Suprapubic skin (tissue), 4 donors: ENCODE measurements at places on chromosomes 5 and 9.

DNA sequence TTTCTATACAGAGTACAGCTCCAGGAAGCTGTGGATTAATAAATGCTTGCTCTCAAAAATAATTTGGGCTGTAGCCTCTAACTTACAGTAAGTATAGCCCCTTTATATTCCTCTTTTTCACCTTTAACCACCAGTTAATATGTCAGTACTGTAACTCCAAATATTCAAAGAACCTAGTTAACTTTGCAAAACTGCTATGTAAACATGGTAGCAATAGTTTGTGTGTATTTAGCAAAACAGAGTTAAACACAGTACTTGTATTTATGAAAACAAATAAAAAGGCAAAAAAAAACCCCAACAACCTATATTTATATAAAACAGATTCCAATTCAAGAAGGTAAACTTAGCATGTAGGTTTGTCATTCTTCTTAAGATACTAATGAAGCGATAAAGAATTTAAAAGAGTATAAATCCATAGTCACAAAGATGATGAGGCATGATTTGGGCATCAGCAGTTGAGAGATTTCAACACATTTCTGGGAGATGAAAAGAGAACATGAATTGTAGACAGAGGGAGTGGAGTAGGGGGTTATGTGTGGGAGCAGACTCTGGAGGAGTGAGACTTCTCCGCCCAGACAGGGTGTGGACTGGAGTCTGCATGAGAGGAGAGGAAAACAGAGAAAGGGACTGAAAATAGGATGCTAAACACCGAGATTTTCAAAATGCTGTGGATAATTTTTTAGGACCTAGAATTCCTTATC lies 47.0 kb upstream of the F2RL1 start:
- no peak for DNase-seq

GRCh38 chr9:105328872-105329718 lies 84.6 kb downstream of the SLC44A1 start:
- DNase-seq = peak; percentile 63

- DNase-seq = no peak
These were observed 128.4 kb upstream of the ADRA1B start for GRCh38 chr5:159787837-159788236.

GRCh38 chr5:123371575-123372179 lies 51.5 kb downstream of the CEP120 start:
- DNase-seq = no peak

DNA sequence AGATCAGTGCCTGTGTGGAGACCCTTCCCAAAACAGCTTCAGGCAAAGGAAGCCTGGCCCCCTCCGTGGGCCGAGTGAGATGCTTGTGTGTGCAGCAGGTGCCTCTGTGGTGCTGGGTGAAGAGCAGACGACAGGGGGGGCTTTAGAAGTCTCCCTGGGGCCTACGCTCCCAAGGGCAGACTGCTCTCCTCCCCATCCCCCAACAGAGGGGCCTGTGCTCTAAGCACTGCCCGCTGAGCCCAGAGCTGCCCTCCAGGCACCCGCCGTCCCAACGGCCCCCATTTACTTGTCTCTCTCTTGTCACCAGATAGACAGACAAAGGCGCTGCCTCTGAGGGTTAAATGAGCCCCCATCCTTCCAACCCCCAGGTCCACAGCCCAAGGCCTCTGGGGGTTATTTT lies 2.7 kb upstream of the LHX3 start:
- DNase-seq = no peak

GRCh38 chr5:74296685-74297408 lies 343.7 kb downstream of the ENC1 start:
- no peak for DNase-seq

- no peak for DNase-seq
These were observed 48.7 kb downstream of the TIMD4 start for GRCh38 chr5:156914371-156914737.

DNA sequence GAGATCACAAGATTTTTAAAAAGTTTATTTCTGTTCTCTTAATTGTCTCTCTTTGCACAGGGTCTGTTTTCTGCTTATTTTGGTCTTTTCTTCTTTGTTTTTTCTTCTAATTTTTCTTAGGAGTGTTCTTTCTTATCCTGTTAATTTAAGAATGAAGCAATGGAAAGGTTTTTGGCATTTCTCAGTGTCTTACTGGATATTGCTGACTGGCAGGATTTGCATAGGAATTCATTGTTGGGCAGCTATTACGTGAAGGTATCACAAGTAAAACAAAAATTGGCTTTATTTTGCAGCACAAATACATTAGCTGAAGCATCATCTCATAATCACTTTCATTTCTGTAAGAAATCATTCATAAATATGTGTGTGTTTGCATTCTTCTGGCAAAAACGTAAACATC lies 566.9 kb upstream of the CDH6 start:
- DNase-seq = no peak

DNA sequence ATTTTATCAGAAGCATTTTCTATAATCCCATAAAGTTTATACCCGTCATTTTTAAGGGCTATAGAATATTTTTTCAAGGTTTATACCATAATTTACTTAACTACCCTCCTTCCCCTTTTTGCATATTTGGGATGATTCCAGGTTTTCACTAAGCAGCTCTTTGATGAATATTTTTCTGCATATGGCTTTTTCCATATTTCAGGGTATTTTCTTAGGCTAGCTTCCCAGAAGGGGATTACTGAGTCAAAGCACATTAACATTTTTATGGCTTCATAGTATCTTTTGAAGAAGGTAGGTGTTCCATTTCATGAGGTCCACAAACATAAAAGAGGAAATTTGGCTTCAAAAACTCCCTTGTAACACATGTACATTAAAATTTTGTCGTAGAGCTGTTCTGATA lies 14.6 kb upstream of the COL15A1 start:
- no peak for DNase-seq

DNA sequence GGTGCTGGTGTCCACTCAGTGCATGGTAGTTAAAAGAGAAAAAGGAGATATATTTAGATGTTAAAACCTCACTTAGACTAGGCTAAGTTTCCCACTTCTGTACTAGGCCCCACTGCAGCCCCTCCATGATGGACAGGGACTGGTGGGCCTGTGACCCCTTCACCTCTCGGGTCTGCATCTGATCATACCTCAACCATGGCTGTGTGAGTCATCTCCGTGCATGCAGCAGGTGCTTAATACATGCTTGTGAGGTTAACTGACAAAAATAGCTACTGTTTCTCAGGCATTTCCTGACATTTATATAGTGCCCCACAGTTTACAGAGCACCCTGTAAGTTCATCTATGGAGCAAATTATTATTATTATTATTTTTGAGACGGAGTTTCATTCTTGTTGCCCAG lies 8.4 kb upstream of the URM1 start:
- DNase-seq = no peak

DNA sequence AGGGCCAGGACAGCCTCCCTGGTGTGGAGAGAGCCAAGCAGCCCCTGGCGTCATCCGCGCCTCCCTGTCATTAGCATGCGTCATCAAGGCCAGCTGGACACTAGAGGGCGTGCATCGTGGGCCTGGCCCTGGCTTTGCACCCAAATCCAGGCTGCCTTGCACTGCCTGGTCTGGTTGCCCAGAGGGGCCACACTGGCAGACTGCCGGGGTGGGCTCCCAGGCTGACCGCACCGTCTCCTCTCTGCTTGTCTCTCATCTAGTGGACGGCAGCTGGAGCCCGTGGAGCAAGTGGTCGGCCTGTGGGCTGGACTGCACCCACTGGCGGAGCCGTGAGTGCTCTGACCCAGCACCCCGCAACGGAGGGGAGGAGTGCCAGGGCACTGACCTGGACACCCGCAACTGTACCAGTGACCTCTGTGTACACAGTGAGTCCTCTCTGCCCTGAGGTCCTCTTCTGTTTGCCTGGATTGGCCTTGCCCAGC lies 29.0 kb downstream of the HK3 start:
- DNase-seq = no peak

DNA sequence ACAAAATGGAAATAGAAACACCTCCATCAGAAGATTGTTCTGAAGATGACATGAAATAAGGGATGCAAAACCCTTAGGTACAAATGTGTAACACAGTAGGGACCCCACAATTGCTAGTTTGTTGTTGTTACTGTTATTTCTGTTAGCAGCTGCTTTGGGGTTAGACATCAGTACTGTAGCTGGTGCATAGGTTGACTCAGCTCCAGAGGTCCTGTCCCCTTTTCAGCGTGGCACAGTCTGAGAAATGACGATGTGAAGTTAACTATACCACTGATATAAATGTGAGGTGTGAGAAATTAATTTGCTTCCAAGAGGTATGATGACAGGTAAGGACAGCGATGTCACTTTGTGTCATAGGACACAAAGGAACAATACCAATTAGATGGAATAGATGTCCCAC lies 384.6 kb upstream of the KLF4 start:
- DNase-seq = no peak

DNA sequence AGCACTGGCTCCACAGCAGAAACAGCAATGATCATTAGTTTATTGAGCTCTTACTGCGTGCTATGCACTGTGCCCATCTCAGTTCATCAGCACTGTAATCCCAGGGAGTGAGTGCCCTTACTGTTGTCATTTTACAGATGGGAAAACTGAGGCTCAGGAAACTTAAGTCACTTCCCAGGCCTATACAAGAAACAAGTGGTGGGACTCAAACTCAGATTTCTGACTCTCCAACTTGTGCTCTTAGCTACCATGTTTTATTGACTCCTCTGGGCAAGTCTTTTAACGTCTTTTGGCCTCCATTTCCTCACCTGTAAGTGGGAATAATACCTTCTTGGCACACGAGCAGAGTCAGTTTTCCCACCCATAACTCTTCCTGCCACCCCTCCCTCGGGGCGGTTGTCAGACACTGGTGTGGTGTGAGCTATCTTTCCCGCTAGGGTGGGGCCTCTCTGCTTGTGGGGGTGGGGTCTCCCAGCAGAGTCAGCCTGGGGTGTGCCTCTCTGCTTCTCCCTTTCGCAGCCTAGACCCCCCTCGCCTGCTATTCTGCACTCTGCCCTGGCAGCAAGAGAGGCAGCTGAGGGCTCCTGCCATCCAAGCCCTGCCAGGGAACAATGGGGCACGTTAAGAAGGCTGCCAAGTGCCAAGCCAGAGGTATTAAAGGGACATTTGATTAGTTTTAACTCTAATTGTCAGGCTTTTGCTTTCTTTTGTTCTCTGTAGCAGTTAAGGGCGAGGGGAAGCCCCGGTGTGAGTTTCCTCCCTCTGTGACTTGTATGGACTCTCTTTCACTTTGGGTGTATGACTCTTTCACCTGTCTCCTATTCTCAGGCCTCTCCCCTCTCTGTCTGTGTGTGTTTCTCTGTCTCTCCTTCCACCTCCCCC lies 12.1 kb downstream of the GALNT10 start:
- no peak for DNase-seq

GRCh38 chr5:107389130-107389774 lies 281.5 kb downstream of the EFNA5 start:
- no peak for DNase-seq

DNA sequence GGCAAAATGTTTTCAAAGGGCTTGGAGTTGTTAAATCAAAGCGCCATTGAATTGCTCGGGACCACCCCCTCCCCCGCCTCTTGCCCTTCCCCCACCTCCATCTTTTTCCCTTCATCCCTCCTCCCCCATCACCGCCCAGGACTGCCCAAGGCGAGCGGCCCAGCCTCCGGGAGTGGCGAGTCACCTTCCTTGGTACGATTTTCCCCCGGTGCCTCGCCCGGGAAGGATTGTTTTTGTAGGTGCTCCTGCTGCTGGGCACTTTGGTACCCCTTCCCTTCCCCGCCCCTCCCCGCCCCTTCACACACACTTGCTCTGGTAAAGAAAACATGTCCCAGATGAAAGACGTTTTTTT lies 61.2 kb downstream of the TMEM174 start:
- DNase-seq = no peak

GRCh38 chr9:8156346-8156745 lies 356.8 kb upstream of the DMAC1 start:
- no peak for DNase-seq

- DNase-seq = no peak
These were observed 232.1 kb upstream of the ATP10B start for GRCh38 chr5:161084115-161084514.

DNA sequence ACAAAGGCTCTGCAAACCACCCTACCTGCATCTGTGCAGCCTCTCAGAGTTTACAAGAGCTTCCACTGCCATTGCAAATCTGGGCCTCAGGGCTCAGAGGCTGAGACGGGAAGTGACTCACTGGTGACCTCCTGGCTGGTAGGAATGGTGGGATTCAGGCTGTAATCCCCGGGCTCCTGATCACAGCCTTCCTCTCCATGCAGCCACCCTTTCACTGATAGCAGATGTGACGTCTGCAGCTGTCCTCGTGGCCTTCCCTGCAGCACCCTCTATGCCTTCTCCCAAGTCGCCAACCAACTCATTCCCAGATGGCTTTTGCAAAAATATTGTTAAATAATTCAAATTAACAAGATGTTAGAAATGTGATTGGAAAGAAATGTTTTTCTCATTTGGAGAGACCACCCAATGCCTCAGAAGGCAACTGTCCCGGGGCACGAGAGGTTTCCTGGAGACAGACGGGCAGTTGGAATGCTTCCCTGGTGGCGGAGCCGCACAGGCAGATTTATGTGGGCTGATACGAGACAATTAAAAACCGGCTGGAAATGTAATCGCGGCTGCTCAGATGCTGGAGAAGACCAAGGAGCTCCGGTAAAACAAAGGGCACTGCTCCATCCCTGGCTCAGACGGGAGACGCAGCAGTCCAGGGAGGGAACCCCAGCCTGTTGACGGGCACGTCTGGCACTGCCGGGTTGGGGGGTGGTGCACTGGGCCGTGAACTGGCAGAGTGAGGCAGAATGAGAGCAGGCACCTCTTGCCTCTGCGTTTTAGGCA lies 34.4 kb upstream of the SLC25A51 start:
- no peak for DNase-seq

DNA sequence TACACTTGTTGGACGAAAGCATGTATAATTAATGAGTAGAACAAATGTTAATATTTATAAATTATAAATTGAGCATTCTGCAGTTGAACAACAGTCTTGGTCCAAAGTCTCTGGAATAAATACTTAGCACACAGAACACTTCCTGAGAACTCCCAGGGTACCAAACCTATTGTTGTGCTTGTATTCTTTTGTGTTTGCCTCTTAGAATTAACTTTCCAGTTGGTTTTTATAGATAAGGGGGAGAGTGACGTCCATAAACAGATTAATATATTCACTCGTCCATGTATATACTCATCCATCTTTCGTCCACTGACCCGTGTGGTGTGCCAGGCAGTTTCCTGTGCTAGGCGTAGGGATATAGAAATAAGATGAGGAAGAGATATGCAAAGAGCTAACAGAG lies 62.3 kb upstream of the TGFBR1 start:
- no peak for DNase-seq

GRCh38 chr5:73694089-73694488 lies 68.1 kb downstream of the ARHGEF28 start:
- DNase-seq = no peak

DNA sequence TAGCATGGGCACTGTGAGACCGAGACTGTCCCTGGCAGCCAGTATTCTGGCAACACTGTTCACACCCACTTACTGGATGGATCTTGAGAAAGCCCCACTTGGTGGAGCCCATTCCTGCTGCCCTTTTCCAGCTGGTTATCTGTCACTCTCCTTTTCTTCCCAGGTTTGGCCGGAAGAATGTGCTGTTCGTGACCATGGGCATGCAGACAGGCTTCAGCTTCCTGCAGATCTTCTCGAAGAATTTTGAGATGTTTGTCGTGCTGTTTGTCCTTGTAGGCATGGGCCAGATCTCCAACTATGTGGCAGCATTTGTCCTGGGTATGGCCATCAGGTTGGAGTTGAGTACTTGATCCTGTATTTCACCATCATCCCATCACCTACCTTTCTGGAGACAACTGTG lies 14.5 kb downstream of the SLC22A5 start:
- DNase-seq = no peak
